ENCODE measurements at places on chromosomes 5 and 9.
A peak's percentile ranks its signal among the peaks of the same experiment; 100 is the strongest.

DNA sequence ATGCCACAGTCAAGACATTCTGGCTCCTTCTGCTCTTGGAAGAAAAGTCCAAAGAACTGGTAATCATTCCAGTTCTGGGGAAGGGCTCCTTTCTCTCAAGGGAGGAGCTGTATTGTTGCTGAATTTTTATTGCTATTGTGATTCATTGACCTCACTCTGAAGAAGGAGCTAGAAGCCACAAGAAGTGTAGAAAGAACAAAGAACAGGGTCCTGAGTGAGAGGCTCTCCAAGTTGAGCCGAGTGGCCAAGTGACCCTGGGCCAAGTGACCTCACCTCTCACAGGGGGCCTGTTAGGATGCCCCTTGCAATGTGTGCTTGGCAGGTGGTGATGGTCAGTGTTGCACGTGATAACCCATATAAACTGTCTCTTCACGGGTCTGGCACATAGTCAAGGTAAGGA is 173.3 kb downstream of the FGF18 start:
- no peak for DNase-seq

DNA sequence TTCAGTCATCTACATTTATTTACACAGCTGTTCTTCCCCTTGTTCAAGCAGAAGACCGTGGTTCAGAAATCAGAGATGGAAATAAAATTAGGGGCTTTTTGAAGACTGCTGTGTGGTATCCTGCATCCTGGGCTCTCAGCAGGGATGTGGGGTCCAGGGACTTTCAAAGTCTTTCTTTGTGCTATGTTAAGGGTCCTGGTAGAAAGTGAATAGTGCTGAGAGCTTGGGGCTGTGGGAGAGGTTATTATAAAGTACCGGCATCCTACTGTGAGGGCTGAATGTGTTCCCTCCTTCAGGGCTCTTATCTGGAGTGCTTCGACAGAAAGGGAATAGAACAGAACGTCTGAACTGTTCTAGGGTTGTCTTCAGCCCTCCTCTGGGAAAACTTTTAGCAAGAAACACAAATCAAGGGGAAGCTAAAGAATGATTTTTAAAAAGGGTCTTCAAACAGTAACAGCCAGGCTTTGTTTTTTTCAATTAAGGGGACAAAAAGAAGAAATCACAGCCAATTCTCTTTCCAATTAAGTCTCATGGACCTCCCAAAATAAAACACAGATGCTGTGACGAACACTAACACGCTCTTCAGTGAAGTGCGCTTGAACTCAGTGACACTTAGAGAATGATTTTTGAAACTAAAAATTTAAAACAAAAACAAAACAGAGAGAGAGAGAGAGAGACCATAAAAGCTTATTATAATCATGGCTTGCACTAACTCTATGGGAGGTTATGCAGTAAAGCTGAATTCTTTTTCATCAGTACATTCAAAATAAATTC is 15.7 kb upstream of the SLC1A3 start:
- no peak for DNase-seq

DNA sequence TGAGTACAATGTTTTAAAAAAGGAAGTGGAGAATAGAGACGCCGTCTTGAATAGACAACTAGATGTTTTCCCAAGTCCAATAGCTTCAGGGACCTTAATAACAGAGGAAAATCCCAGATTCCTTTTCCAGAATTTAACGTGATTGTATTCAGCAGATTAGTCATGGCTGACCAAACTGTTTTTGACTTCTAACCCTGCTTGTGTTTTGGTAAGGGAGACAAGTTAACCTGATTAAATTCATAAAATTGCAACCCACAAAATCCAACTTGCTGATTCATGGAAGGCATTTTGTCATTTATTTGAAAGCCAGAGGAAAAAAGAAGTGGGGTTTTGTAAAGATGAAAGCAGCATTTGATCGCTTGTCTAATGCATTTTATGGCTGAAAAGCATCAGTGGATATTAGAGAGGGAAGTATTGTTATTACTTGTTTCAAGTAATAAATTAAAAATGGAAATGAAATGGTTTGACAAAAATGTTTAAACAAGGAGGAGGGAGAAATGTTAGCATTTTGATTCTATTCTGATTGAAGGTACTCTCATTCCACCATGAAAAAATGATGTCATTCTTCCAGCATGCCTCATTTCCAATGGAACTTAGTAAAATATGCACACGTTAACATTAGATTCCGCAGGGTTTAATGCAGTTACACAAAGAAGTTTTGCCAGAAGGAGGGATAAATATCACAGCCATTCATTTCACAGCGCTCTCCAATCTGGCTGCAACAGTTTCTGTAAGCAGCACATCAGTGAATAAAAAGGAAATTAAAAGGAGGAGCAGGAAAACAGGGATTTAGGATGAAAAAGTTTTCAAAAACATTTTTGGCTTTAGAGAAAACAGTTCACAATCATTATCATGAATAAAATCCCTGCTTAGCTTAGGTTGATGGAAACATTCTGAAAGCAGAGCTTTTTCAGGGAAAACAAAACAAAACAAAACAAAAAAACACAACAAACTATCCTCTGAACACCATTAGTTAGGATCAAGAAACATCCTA is 314.7 kb downstream of the PRR16 start:
- DNase-seq = peak; percentile 81

- DNase-seq = no peak
Measured at GRCh38 chr5:124905256-124906130, 159.1 kb upstream of the ZNF608 start.

GRCh38 chr5:135129307-135129706 is 95.3 kb upstream of the PITX1 start:
- peak; percentile 43 for DNase-seq

- peak; percentile 54 for DNase-seq
Measured at GRCh38 chr9:120946259-120946658, 19.7 kb upstream of the TRAF1 start.

DNA sequence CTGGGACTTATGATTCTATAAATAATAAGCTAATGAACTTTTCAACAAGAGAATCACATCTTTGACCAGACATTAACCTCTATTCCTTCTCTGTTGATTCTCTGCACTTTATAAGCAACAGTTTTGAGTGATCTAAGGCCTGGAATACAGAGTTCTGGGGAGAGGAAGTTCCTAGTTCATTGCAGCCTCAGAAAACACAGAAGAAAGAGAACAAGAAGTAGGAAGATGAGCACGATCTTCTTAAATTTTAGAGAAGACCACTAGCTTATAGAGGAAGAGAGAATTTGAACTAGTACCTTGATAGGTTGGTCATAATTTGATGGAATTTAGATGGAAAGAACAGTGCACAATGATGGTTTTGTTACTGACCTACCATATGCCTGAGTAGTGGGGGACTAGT is 8.5 kb upstream of the C9orf72 start:
- no peak for DNase-seq

GRCh38 chr5:135058331-135058732 is 24.3 kb upstream of the PITX1 start:
- no peak for DNase-seq

- DNase-seq = no peak
Measured at GRCh38 chr5:176533390-176533789, 3.8 kb downstream of the RNF44 start.

GRCh38 chr5:169870211-169870610 is 110.1 kb downstream of the INSYN2B start:
- DNase-seq = no peak

DNA sequence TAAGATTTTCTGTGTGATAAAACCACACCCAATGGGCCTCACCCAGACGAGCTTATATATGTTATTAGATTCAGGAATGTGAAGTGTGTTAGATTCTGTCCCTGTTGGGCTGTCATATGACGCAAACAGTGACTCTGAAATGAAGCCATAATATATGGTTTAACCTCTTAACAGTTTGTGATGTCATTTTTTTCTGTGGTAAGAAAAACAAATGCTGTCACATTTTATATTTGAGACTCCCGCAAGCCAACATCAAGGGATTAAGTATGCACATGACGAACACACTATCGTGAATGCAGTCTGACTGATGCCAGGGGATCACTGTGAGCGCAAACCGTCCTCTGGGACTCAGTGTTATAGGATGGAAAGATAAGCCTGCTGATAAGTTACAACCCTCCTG is 321.7 kb downstream of the SH3GL2 start:
- no peak for DNase-seq

- no peak for DNase-seq
Measured at GRCh38 chr9:95771556-95772246, 103.8 kb upstream of the ERCC6L2 start.

DNA sequence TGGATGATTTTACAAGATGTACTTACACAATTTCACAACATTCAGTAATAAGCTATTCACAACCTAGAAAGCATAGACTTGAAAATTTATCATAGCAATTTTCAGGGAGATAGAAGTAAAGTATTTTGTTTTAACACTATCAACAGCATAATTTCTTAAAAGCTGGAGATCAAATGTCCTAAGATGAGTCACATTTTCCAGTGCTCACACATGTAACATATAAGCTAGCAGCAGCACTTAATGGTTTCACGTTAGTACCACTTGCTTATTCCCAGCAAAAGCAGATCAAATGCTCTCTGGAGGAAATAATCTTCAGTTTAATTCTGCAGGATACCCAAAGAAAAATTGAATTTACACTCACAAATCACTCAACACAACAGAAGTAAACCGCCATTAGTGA is 6.5 kb downstream of the OR13C8 start:
- DNase-seq = no peak

- DNase-seq = no peak
Measured at GRCh38 chr9:78371981-78372380, 75.1 kb downstream of the PSAT1 start.

DNA sequence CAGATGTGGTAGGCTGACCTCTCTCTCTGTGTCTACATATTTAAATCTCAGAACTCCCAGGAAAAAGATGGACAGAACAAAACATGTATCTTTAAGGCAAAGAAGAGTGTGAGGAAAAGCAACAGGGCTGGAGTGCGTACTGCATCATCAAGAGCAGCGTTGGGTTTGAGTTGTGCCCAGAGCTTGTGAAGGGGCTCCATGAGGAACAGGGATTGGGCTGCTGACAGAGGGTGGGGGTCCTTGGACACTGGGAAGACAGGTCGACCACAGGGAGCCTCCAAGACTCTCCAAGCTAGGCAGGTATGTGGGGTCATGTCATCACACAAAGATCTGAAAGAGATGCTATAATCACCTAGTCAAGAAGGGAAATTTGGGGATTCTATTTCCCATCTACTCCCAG is 309.9 kb downstream of the IRX1 start:
- no peak for DNase-seq

DNA sequence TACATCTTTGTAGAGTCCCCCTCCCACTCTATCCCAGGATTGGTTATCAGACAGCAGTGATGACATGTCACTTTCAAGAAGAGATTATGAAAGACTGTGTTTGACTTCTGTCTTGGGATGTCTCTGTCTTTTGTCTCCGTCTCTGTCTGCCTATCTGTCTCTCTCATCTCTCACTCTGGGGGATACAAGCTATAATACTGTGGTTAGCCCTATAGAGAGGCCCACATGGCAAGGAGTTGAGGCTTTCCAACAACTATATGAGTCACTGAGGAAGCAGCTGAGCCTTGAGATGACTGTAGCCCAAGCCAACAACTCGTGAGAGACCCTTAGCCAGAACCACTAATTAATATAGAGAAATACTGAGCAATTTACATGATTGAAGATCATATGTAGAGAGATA is 284.8 kb downstream of the PDE4D start:
- DNase-seq = peak; percentile 66

DNA sequence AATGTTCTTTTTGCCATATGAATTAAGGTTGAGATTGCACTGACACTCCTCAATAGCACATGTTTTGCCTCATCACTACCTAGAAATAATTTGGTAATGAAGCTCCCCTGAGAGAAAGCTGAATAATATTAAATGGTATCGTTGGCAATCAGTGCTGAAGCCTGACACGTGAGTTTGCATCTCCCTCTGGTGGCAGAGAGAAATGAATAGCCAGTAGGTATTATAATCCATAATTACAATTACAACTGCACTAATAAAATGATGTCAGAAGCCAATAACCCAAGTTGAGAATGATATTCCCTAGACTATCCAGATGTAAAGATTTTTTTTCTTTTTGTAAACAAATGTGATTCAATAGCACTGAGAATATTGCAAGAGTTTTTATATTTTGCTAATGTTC is 700.3 kb downstream of the PTPRD start:
- no peak for DNase-seq

GRCh38 chr9:107935931-107936330 is 446.4 kb upstream of the KLF4 start:
- no peak for DNase-seq

GRCh38 chr5:35370871-35371270 is 140.6 kb upstream of the PRLR start:
- DNase-seq = no peak

- no peak for DNase-seq
Measured at GRCh38 chr5:155943516-155944407, 383.2 kb upstream of the SGCD start.

- no peak for DNase-seq
Measured at GRCh38 chr9:104843644-104844240, 79.8 kb downstream of the NIPSNAP3B start.

DNA sequence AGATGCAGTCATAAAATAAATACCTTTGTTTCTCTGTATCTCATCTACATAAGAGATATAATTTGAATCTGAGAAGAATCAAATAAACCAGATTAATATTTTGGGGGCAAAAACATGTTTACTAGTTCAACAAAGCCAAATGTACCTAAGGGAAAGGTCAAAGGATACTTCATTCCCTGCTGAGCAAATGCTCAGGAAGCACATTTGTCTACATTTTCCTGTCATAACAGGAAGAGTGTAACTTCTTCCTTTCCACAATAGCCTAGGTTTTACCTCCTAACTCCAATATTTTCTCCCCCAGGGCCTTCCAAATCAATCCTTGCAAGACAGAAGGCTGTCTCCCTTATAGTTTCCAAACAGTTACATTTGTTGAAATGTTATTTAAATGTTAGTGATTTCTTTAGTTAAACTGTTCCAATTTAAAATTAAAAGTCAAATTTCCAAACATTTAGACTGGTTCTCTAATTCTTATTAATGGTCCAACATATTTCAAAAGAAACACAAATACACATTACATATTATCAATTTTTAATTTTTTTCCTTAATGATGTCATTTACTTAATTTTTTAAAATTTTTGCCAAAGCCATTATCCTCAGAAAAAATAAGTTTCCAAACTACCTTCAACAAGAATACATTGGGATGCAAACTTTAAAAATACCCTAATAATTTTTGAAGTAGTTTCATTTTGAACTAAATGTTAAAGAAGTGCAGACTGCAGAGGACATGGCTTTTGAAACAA is 67.8 kb downstream of the MEF2C start:
- no peak for DNase-seq

DNA sequence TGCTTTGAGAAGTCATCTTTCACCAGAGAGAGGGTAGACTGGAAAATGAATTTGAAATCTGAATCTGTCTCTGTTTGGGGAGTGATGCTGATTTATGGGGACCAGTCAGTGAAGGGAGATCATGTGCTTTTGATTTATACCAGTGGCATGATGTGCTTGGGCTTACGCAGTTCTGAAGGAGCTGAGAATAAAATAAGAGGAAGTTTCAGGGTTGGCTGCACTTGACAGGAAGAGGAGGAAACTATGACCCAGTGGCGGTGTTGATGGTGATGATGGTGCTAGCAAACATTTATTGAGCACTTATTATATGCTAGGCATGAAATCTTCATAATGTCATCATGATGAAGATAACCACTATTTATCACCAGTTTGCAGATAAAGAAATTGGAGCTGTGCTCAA is 136.4 kb upstream of the GLRA1 start:
- no peak for DNase-seq

GRCh38 chr9:108813951-108814601 is 41.7 kb downstream of the ACTL7B start:
- DNase-seq = peak; percentile 70

- DNase-seq = peak; percentile 56
Measured at GRCh38 chr5:170225326-170226128, 7.3 kb upstream of the C5orf58 start.

Data from EL (cell line).